ENCODE measurements at places on chromosomes 5 and 9. TPM values are rescaled to one million over a fixed set of nuclear protein-coding genes. Genes with fewer than 3 reads are reported as not detected.

- peak; percentile 77 for DNase-seq
Observed at GRCh38 chr5:148730942-148731898, 76.9 kb upstream of the HTR4 start.

GRCh38 chr9:137465000-137465719 is 6.0 kb upstream of the NSMF start:
- no peak for DNase-seq

DNA sequence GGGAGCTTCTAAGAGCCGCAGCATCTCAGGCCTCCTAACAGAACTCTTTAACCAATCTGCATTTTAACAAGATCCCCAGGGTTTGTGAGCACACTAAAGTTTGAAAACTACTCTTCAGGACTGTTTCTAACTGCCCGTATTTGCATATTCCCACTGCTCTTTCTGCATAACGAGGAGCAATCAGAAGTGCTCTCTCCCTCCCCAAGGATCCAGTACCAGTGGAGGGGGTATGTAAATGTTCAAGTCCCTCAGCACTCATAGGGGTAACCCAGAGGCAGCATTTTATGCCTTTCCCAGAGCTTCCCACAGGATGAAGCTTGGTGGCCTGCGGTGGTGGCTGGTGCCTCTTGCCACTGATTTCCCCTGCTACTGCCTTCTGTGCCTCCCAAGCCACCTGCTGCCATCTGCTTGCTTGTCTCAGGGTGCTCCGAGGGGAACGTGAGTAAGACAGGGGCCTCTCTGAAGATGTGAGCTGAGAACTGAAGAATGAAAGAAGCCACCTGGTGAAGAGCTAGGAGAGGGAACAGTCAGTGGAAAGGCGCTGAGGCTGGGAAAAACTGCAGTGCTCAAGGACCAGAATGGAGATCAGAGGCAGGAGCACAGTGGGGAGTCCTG is 30.0 kb upstream of the PPP1R2B start:
- DNase-seq, result no peak

GRCh38 chr5:68379275-68380036 is 163.9 kb downstream of the PIK3R1 start:
- DNase-seq, result peak; percentile 85

GRCh38 chr5:143682929-143683386 is 129.0 kb upstream of the HMHB1 start:
- DNase-seq, result no peak

DNA sequence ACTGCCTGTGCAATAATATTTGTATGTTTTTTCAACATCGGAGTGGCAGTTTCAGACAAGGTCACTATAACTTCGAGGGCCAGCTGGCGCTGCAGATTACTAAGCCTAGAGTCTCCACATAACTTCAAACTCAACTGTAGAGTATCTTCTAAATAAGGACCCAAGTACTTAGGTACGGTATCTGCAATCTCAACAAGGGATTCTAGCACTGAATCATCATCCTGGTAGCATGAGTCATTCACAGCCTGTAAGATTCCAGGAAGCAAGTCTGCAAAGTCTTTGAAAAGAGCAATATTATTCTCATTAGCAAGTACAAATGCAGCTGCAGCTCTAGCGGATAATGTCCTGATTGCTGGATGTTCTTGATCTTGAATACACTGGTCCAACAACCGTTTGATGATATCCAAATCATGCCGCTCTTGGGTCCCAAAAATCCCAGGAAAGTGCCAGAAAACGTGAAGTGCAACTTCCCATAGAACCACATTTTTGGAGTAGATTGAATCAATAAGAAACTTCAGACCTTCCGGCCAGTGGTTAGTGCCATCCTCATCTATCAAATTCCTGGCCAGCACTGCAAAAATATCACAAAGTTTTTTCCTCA is 654 bp downstream of the RANBP6 start:
- DNase-seq, result no peak

Gene ZDHHC11B
- total RNA-seq, result 2.4 TPM

DNA sequence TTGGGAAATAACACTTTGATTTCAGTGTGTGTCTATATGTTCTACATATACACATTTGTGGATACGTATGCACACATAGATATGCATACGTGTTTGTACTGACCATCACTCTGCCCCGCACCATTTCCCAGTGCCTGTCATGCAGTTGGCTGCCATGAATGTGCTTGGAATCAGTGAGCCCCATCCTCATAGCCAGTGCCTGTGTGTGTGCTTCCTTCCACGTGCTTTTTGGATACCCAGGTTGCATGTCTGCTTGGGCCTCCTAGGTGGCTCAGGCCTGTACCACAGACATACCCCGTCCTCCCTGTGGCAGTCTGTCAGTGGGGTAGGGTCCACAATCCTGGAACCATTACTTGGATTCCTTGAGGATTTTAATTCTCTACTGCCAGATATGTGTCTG is 243.6 kb downstream of the FANCC start:
- DNase-seq, result no peak

Gene PCDHA13
- 2.1 TPM for total RNA-seq
